ENCODE measurements at places on chromosomes 5 and 9. TPM values are rescaled to one million over a fixed set of nuclear protein-coding genes. Genes with fewer than 3 reads are reported as not detected.
A peak's percentile ranks its signal among the peaks of the same experiment; 100 is the strongest.

The AHRR gene
- total RNA-seq = 2.1 TPM

The ANKRD34B gene
- total RNA-seq = not detected

The ANKRD18A gene
- total RNA-seq = 9.9 TPM

DNA sequence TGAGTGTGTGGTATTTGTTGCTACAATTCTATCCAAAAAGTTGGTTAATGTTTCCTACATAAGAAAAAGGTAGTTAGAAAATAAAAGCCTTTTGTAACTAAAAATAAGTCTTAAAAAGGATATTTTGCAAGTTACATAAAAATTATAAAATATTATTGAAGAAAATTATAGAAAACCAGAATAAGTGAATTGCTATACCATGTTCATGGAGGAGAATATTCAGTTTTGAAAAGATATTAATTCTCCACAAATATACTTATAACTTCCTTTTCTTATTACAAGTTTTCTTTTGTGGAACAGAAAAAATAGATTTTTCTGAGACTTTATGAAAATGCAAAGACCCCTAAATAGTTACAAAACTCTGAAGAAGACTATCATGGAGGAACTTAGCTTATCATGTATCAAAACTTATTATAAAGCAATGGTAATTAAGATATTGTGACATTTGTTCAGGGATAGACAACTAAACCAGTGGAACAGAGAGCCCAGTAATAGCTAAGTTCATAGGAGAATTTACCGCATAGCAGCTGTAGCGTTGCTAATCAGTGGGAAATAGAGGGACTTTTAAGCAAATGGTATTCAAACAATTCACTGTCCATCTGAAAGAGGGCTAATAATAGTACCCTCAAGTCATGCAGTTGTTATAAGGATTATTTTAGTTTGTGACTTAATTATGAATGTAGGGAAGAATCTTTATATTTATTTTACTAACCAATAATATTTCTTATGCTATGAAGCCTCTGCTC lies 515.2 kb upstream of the ZNF608 start:
- no peak for DNase-seq
- no peaks in the 10 kb centered on the region for H3K4me1 ChIP-seq
- no peak overlapping the region for H3K4me3 ChIP-seq
- no peak overlapping the region for H3K27ac ChIP-seq

The IFNK gene
- total RNA-seq = not detected

GRCh38 chr5:180652771-180653170 lies 3.4 kb upstream of the FLT4 start:
- H3K27me3 ChIP-seq = peaks cover 22% of the 10 kb centered on the region
- no peak overlapping the region for H3K4me3 ChIP-seq
- DNase-seq = no peak
- no peaks in the 10 kb centered on the region for H3K36me3 ChIP-seq

DNA sequence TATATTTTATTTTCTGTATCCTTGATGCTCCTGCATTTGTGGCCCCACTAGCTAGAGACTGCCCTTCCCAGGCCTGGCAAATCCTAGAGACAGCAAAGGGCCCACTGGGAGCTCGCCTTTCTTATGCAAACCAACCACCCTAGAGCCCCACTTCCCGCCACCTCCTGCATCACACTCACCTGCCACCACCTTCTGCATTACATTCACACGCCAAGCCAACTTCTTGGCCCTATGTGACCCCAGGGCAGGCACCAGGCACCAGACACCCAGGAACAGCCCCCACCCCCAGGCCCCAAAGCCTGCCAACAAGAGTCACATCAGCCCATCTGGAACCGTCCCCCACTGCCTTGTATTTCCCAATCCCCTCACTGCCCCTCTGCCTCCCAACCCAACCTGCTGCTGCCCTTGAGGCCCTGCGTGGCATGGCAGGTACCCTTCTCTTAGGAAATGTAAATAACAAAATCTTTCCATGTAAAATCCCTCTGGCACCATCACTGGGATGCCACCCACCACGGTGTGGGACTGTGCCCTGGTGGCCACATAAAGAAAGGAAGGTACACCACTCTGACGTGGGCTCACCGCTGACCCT lies 22.0 kb downstream of the ROR2 start:
- H3K27me3 ChIP-seq = no peaks in the 10 kb centered on the region
- no peak overlapping the region for H3K4me3 ChIP-seq
- DNase-seq = no peak
- no peaks in the 10 kb centered on the region for H3K4me1 ChIP-seq

The LCN9 gene
- not detected for total RNA-seq

- H3K27me3 ChIP-seq = no peaks in the 10 kb centered on the region
- no peaks in the 10 kb centered on the region for H3K36me3 ChIP-seq
- no peak for DNase-seq
Measured at GRCh38 chr5:97085459-97086181, 56.8 kb downstream of the LIX1 start.

GRCh38 chr9:134500931-134501760 lies 140.5 kb upstream of the COL5A1 start:
- H3K27ac ChIP-seq = no peak overlapping the region
- H3K27me3 ChIP-seq = peaks cover 3% of the 10 kb centered on the region
- H3K4me3 ChIP-seq = no peak overlapping the region
- no peak for DNase-seq

DNA sequence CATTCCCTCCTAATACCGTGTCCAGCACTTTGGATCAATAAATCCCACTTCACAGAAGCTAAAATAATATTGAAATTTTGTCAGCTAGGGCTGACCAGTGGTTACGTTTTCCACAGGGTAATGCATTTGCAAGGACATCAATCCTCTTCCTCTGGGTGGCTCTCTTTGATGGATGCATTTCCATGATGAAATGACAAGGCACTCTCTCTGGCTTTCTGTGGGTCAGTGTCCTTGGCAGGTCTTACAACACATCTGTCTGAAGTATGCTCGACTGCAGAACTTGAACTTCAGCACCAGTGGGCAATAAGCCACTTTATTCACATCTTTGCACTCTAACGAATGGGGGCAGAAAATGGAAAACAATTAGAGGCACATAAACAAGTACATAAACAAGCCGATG lies 330.1 kb downstream of the ADAMTS6 start:
- peak; percentile 30 for DNase-seq
- no peak overlapping the region for H3K27ac ChIP-seq
- H3K27me3 ChIP-seq = no peaks in the 10 kb centered on the region
- H3K36me3 ChIP-seq = no peaks in the 10 kb centered on the region

DNA sequence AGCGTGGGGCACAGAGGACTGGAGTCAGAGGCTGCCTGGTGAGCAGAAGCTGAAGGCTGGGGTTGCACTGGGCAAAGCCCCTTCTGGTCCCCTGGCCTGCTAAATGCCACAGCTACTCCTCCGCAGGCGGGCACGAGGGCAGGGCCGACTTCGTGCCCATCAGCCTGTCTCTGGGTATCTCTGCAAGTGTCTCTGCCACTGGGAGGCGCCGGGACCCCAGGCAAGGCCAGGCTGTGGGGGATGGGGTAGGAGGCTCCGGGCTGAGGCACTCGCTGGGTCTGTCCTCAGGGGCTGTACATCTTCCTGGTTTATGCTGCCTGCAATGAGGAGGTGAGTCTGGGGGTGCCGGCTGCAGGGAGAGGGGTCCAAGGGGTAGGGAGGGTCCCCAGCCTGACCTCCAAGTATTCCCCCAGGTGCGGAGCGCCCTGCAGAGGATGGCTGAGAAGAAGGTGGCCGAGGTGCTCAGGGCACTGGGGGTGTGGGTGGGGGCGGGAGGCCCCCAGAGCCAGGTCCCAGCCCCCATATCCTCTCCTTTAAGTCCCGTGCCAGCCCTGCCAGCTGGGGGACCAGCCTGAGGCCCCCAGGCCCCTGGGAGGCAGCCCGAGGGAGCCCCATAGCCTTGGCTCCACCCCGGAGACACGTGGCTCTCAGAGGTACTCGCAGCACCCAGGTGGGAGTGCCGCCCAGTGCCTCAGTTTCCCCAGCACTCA lies 25.1 kb downstream of the ADGRD2 start:
- H3K36me3 ChIP-seq = no peaks in the 10 kb centered on the region
- no peak overlapping the region for H3K27ac ChIP-seq
- H3K27me3 ChIP-seq = peaks cover 27% of the 10 kb centered on the region
- DNase-seq = no peak
- H3K4me3 ChIP-seq = no peak overlapping the region

The TUSC1 gene
- 12.3 TPM for total RNA-seq
